ENCODE measurements at places on chromosomes 3 and 15.

DNA sequence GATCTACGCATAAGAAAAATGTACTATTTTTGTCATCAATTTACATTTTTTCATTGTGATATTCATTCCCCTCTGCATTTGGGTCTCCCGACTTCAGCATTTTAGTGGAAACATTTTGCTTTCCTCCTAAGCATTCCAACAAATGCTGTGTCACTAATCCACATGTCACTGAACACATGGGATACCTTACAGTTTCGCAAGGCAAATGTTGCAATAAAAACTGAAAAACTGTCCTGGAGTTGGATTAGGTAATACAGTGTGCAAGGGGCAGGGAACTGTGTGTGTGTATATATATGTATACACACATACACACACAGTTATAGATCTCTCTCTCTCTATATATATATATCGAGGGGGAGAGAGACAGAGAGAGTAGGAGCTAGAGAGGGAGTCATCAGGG is 632.2 kb downstream of the MAGI1 start:
- no peak for DNase-seq

GRCh38 chr15:72958634-72959033 is 93.6 kb upstream of the NEO1 start:
- DNase-seq = no peak

GRCh38 chr3:58005669-58006068 is 2.6 kb upstream of the FLNB start:
- DNase-seq = no peak

DNA sequence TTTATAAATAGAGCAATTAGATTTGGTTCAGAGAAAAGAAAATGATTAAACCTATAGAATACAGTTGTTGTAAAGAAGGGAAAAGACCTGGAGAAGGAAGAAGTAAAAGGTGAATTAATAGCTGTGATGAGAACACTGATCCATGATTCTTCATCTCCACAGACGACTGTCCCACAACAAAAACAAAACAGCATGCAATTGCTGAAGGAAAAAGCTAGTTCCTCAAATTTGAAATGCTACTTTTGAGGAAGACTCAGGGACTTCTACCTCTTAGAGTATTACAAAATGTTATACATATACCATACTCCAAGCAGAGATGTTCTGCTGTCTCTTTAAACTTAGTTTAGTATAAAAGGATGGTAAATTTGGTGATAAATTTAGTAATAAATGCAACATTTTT is 21.5 kb downstream of the ALCAM start:
- DNase-seq = no peak

DNA sequence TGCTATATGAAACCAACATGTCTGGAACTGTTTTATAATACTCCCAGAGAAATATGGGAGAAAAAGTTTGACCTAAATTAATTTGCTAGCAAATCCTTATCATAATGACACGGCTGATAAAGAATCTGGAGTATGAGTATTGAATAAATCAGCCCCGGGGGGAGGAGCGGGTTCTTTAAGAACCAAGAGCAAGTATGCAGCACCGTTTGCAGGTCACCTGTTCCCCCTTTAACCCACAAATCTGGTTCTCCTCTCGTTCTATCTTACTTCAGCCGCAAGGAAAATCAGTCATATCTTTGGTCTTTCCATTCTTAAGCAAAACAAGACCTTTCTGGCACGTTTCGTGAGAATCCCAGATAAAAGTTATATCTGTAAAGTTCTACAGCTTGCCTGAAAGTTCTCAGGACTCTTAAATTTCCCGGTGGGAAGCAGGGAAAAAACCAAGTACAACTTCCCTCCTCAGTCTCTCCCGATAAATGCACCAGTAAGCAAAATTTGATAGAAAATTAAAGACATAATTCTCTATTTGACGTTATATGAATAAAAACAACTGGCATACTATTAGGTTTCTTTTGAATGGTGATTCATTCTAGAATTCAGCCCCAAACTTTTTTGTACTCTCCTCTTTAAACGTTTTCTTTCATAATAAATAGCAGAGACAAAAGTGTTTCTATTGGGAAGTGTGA is 348.6 kb downstream of the ZBBX start:
- DNase-seq = no peak

DNA sequence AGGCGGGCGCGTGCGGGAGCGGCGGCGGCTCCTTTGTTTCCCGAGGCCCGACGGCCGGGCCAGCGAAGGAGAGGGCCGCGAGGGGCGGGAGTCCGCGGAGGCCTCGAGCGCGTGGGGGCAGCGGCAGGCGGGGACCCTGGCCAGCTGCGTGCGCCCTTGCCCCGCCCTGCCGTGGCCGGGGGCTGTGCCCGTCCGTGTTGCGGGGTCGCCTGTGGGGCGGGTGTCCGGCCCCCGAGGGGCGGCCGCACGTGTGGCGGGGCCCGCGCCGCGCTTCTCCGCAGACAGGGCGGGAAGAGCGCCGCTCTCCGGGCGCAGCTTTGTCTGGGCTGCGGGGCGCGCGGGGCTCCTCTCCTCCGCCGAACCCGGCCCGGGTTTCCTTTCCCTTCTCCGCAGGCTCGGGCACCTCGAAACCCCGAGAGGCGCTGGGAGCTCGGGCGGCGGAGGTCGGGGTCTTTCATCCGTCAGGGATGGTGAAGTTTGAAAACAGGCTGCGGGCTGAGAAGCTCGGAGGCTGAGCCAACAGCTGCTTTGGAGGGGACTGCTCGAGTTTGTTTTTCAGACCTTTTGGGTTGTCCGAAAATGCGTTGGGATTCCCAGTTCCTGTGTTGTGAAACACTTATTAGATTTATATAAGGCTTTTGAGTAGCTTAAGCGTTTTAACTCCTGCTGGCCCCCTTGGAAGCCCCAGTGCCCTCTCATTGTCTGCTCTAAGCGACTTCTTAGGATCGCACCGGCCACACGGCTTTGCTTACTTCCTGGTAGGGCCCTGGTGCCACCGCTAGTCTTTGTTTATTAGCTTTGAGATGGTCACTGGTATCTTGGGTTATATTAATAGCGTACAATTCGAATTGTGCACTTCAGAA is 817 bp downstream of the USP3 start:
- DNase-seq = peak; percentile 66

DNA sequence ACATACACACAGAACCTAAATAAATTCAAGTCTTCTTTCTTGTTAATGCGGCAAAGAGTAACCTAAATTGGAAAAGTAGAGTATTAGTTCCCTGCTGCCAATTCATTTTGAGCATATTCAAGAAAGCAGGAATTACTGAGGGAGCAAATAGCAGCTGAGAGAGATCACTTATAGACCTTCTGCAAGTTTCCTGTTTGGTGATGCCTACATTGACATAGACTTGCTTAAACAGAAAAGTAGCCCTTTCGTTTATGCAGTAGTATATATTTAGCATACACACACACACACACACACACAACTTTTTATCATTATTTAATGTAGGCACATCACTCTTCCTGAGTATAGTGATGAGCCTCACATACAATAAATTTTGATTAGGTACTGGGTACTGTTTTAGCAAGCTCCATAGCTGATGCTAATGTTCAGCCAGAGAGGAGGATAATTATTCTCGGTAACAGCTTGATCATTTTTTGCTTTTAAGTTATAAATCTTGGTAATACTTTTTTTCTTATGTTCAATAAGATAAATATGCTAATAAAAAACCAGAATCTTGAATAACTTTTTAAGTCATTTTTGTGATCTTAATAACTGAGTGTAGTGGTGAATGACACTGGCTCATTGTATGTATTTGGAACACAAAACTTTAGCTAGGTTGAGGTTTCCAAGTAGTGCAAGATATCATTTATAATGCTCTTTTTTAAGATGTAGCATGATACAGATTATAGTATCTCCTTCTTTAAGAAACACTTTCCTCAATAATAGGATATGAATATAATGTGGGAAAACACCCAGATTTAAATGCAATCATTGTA is 174.7 kb downstream of the MBNL1 start:
- DNase-seq = no peak

GRCh38 chr3:21436835-21437234 is 314.2 kb downstream of the ZNF385D start:
- no peak for DNase-seq

- DNase-seq = no peak
Observed at GRCh38 chr3:40055361-40055760, 246.0 kb downstream of the MYRIP start.

DNA sequence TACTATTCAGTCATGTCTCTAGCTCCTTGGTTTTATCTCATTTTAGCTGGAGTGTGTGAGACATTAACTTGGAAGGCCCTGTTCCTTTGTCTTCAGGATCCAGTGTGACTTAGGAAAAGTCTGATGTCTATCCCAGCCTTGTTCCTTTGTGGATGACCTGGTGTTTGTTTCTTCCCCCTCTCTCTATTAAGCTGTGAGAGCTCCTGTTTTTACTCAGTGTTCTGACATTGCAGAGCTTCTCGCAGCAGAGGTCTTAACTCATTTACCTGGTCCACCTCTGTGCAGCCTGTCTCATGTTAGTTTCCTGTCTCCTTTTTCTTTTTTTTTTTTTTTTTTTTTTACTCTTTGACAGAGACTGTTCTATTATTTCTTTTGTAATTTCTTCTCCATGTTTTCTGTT is 43.1 kb downstream of the KLF13 start:
- DNase-seq = no peak

DNA sequence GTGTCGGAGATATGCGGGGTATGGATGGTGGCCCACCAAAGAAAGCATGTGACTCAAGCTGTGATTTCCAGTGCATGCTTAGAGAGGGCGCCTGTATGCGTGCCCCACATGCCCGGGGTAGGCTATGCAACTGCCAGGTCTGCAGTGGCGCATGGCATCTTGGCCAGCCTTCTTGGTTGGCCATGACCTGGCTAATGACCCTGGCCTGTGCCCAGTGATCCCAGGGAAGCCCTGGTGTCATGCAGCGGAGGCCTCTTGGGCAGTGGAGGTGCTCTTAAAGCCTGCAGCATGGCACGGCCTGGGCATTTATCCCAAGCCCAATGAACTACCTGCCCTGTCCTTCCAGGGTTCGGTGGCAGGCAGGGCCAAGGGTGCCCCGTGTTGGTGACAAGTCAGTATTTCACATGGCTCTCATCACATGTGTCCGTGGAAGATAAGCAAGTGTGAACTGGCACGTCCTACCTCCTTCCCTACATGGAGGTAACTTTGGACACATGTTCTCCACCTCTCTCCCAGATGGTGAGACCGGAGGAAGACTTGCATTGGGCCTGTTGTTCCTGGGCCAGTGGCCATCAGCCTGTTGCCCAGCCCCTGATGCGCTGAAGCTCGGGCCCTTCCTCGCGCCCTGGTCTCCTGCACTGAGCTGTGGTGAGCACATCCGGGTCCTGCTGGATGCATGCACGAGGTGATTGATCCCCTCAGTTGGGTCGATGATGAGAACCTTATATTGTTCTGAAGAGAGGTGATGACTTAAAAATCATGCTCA is 192.0 kb downstream of the UBE3A start:
- no peak for DNase-seq

- no peak for DNase-seq
Observed at GRCh38 chr3:32525720-32526119, 23.1 kb upstream of the CMTM6 start.

GRCh38 chr3:15014606-15015328 is 50.3 kb downstream of the MRPS25 start:
- no peak for DNase-seq

- DNase-seq = no peak
Observed at GRCh38 chr15:101310161-101310480, 15.1 kb upstream of the SNRPA1 start.

DNA sequence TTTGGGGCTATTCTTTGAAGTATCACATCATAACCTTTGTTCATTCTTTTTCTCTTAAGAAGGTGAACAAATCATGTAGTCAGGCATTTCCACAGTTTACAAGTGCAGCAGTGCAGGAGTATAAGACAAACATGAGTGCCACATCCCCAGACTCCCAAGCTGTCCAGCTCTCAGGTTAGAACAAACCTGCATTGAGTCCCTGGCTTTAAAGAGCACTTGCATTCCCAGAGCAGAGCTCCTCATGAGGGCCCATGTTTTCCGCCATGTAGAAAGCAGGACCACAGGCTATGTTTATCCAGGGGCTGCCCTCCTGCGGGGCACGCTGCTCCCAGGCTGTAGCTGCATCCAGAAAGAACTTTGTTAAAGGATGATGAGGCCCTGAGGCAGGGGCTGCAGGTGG is 267.7 kb downstream of the TLE3 start:
- no peak for DNase-seq

DNA sequence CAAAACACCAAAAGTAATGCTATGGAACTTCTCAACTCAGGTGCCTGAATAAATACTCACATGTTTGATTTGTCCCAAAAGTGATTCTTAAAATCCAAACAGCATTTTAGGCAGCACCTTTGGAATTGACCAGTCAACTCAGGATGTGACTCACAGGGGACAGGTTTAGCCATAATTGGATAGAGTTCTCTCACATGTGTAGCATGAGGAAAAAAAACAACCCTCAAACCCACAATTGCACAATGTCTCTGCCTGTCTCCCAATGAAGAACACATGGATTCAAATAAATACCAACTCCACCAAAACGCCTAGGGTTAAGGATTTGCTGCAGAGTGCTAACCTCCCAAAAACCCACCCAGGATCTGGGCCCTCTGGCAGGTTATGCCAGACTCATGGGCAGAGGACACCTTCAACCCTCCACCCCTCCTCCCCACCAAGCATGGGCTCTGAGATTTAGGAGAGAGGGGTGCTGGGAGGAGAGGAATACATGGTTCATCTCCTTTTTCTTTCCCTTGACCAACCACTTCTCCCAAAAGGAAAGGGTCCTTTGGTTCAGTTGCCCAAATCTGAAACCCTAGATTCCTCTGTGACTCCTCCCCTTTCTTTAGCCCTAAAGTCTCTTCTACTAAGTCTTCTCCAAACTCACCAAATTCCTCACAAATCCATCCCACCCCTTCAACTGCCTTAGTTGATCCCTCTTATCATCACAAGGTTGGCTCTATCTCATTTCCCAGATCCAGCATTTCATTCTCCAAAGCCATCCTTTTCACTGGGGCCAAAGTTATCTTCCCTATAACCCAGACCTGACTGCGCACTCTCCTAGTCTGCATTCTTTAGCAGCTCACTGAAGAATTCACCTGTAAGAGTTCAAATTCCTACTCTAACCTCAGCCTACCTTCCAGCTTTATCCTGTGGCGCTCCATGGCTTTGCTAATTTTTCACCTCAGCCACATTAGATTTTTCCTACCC is 7.7 kb downstream of the RYK start:
- DNase-seq = no peak

GRCh38 chr3:189914799-189915198 is 205.9 kb downstream of the P3H2 start:
- DNase-seq = peak; percentile 0

GRCh38 chr3:19527746-19528145 is 379.4 kb downstream of the KCNH8 start:
- no peak for DNase-seq

DNA sequence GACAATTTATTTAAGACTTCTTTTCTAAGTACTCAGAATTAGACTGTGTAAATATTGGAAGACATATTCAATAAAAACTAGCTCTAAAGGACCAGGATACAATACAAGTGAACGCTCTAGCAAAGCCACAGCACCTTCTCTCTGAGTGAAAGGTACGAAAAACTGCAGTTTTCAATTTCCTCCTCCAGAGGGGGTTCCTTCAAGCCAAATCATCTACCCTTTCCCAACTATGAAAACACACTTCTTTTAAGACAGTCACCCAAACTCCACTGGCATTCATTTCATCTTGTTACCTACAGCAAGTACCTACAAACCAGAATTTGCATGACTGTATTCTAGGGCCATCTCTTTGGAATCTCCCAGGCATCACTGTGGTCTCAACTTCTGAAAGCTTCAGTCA is 165.8 kb downstream of the ERC2 start:
- DNase-seq = no peak
